Islet precursor cell (in vitro differentiated cells): ENCODE measurements at places on chromosomes 11 and 22.

- no peak for DNase-seq
Measured at GRCh38 chr11:27650988-27651387, 49.3 kb downstream of the BDNF start.

DNA sequence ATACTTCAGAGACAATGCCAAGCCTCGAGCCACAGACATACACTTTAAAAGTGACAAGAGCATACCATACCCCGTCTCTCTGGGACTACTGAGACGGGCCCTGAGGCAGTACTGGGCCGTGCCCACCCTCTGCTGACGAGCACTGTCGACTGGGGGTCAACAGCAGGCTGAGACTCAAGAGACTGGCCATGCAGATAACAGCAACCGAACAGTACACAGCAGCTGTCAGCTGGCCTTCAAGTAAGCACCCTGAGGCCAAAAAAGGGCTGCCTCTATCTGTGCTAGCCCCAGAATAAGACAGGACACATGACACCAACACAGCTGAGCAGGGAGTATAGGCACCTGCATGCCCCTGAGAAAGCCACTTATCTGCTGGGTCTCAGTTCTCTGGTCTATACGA lies 18.9 kb upstream of the TMEM121B start:
- DNase-seq, result no peak

DNA sequence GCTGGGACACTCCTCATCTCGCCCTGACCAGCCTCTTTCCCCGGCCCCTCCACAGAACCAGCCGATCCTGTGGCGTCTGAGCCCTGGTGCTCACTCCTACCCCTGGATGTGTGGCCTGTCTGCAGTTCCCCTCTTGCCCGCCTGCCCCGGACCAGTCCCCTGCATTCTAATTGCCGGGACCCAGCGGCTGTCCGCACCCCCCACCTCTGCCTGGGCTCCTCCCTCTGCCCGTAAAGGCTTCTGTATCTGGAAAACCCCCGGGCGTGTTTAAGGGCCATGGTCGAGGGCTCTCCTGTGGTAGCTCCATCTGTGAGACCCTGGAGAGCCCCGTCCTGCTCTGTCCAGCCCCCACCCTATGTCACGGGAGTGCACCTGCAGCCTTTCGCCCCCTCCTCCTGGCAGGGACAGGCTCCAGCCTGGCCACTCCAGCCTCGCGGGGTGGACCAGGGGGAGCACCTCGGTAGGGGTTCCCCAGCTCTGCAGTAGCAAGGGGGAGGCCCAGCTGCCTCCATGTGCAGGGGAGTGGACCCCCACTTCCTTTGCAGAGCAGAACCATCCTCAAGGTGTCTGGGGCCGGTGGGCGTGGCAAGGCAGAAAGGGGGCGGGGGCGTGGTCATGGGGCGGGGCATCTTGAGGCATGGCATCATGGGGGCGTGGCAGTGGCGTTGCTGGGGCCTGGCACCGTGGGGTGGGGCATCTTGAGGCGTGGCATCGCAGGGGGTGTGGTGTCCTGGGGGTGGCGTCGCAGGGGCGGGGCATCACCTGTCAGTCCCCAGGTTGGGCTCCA lies 430.4 kb downstream of the TBC1D22A start:
- peak; percentile 50 for DNase-seq

DNA sequence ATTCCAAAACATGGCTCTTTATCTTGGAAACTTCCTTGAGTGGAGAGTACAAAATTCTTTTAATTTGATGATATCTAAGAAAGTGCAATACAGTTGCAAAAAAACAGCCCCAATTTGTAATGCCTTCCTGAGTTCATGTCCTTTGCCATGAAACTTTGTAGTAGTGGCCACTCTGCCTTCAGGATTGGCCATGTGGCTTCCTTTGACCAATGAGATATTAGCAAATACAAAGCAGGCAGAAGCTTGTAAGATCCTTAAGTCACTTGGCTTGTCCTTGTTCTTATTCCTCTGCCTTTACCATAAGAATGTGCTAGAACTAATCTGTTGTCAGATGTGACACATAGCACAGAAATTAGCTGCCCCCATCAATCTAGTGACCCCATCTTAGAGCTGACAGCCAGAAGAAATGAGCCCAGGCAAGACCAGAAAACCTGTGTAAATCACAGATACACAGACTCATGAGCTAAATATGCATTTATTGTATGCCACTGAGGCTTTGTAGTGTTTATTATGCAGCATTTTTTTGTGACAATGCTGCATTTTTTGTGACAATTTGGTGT lies 29.8 kb upstream of the BLID start:
- DNase-seq, result no peak

DNA sequence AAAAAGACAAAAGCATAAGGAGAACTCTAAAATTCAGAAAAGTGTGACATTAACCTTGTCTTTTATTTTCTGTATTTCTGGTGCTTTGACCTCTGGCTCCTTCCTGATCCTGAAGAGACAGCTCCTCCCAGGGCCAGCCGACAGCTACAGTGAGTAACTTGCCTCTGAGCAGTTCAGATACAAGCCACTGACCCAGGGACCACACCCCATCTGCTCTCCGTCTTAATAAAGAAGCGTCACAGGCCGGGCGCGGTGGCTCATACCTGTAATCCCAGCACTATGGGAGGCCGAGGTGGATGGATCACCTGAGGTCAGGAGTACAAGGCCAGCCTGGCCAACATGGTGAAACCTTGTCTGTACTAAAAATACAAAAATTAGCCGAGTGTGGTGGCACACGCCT lies 6.5 kb downstream of the MLC1 start:
- no peak for DNase-seq

DNA sequence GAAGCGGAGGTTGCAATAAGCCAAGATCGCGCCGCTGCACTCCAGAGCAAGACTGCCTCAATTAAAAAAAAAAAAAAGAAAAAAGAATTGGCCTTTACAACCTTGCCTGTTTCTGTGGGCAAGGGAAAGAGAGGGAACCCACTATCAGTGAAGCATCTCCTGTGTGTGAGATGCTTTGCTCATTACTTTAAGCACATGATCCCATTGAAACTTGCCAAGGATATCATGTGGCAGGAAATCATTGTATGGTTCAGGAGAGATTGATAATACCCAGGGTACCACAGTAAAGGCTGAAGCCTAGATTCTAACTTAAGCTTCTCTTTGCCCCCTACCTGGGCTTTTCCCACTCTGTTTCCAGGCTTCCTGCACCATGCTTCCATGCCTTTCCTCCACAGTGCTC lies 3.6 kb downstream of the LDLRAD3 start:
- DNase-seq, result no peak

GRCh38 chr11:114989536-114989935 lies 311.2 kb downstream of the NXPE2 start:
- DNase-seq, result no peak

GRCh38 chr22:20610243-20610686 lies 102.9 kb downstream of the MED15 start:
- peak; percentile 87 for DNase-seq

DNA sequence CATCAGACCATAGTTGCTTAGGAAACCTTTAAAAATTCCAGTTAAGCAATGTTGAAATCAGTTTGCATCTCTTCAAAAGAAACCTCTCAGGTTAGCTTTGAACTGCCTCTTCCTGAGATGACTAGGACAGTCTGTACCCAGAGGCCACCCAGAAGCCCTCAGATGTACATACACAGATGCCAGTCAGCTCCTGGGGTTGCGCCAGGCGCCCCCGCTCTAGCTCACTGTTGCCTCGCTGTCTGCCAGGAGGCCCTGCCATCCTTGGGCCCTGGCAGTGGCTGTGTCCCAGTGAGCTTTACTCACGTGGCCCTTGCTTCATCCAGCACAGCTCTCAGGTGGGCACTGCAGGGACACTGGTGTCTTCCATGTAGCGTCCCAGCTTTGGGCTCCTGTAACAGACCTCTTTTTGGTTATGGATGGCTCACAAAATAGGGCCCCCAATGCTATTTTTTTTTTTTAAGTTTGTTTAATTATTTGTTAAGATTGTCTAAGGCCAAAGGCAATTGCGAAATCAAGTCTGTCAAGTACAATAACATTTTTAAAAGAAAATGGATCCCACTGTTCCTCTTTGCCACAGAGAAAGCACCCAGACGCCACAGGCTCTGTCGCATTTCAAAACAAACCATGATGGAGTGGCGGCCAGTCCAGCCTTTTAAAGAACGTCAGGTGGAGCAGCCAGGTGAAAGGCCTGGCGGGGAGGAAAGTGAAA lies 73.4 kb downstream of the NCAPD3 start:
- DNase-seq, result peak; percentile 13

- no peak for DNase-seq
Measured at GRCh38 chr22:23054531-23055257, 15.6 kb upstream of the GNAZ start.

DNA sequence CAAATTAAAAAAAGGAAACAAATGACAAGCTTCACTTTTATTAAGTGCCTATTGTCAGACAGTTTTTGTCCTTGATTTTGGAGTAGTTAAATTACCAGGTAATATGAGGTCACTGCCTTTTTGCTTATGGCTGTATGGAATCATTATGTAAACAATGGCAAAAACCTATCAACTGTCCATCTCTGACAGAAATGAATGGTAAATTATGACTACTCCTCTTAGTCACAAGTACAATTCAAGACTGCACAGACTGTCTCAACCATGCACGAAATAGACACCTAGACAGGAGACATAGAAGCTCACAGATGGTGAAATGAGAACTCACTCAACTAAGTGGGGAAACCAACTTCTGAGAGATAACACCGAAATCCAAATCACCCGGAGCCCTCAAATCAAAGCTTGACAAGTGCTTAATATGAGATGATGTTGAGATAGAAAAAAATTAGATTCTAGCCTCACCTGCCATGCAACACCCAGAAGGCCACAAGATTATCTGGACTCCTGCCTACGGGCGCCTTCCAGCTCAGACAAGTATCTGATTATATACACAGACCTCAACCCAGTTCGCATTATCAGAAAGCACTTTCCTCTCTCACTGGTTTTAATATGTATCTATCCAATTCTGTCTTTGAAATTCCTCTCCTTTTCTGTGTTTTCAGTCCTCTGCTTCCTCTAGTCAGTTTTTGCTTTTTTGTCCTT lies 199.3 kb downstream of the CADM1 start:
- no peak for DNase-seq

GRCh38 chr11:32870676-32871075 lies 21.9 kb upstream of the QSER1 start:
- DNase-seq, result peak; percentile 72

GRCh38 chr11:20369826-20370225 lies 6.3 kb downstream of the HTATIP2 start:
- DNase-seq, result no peak

GRCh38 chr22:46764779-46765485 lies 2.5 kb downstream of the TBC1D22A start:
- DNase-seq, result no peak

DNA sequence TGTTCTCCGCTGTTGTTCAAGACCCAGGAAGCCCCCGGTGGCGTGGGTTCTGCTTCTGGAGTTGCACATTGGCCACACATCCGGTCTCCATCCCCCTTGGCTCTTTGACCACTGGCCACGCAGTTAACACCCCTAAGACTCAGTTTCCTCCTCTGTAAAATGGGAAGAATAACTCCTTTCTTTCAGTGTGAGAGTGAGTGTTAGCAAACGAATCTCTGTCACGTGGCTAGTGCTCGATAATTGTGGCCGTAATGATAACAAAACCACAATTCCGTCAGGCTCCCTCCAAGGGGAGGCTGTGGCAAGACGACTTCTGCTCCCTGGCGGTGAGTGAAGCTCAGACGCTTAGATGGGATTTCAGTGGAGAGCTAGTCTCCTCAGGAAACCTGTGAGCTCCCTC lies 315.2 kb upstream of the B3GAT1 start:
- DNase-seq, result peak; percentile 43

DNA sequence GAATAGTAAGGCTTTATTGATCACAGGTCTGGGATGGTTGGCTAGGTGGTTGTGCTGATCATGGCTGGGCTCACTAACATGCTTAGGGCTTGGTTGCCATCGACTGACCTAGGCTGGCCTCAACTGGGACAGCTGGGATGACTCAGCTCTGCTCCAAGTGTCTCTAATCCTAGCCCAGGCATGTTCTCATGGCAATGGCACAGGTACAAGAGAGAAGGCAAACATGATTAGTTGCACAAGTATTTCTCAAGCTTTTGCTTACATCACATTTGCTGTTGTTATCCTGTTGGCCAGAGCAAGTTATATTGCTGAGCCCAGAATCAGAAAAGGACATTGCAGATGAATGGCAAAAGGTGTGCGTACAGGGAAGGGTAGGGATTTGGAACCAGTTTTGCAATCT lies 68.5 kb upstream of the SLC35C1 start:
- no peak for DNase-seq

DNA sequence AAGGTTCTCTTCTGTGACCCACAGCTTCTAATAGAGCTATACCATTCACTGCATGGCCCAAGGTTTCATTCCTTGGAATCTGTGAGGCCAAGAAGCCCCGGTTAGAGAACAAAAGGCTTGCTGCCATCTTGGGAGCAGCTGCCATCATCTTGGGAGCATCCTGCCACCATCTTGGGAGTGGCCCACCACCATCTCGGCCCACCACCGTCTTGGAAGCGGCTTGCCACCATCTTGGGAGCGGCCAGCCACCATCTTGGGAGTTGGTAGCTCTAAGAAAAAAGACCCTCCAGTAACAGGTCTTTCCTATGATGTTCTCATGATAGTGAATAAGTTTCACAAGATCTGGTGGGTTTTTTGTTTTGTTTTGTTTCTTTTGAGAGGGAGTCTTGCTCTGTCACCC lies 703.9 kb upstream of the ANO3 start:
- no peak for DNase-seq

GRCh38 chr11:64558869-64559268 lies 32.2 kb upstream of the SLC22A12 start:
- DNase-seq, result peak; percentile 49

- DNase-seq, result no peak
Measured at GRCh38 chr11:104727768-104728167, 170.5 kb downstream of the CASP12 start.

GRCh38 chr11:8512547-8512946 lies 81.5 kb downstream of the STK33 start:
- DNase-seq, result no peak

GRCh38 chr11:64998690-64999431 lies 2.1 kb upstream of the BATF2 start:
- no peak for DNase-seq

DNA sequence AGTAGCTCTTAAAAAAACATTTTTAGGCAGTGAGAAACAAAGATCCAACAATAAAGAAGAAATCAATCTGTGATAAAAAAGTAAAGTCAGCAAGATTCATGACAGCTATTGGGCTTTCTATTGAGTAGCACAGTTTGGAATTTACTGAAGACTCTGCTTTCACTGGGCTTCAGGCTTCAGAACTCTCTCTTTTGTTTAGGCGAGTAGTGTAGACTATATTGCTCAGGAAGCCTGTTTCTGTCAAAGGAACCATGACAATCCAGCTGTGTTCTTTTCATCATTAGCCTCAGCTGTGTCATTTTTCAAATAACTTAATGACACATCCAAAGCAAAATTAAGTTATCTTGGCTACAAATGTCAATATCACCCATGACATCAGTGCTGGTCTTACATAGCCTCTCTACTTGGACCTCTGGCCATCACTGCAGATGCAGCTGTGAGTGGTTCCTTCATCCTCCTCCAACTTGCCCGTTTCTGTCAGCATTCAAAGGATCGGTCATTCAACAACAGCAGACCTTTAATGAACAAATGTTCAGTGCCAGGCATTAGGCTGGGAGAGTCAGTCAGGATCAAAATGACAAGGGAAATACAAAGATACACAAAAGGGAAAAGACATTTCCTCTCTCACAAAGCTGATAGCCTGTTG lies 332.8 kb upstream of the MTNR1B start:
- no peak for DNase-seq

GRCh38 chr11:18650859-18651557 lies 16.9 kb upstream of the SPTY2D1 start:
- peak; percentile 76 for DNase-seq

- peak; percentile 23 for DNase-seq
Measured at GRCh38 chr11:2987881-2988861, 4.0 kb downstream of the NAP1L4 start.

- DNase-seq, result no peak
Measured at GRCh38 chr11:60950024-60950423, 2.0 kb downstream of the SLC15A3 start.

- no peak for DNase-seq
Measured at GRCh38 chr22:44271732-44272400, 40.9 kb downstream of the SHISAL1 start.
